Bronchial epithelial cell (primary cell): ENCODE measurements at places on chromosomes 3 and 15.
A peak's percentile ranks its signal among the peaks of the same experiment; 100 is the strongest.

- no peak for DNase-seq
These were observed 73.3 kb downstream of the NSMCE3 start for GRCh38 chr15:29196290-29196689.

DNA sequence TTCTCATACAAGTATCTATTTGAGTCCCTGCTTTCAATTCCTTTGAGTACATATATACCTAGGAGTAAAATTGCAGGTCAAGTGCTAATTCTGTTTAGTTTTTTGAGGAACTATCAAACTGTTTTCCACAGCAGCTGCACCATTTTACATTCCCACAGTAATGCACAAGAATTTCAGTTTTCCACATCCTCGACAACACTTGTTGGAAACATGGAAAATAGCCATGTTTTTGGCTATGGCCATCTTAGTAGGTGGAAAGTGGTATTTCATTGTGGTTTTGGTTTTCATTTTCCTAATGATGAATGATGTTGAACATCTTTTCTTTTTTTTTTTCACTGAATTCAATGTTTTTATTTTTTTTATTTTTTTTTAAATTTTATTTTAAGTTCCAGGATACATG lies 44.4 kb upstream of the TNFAIP8L3 start:
- DNase-seq, result no peak

DNA sequence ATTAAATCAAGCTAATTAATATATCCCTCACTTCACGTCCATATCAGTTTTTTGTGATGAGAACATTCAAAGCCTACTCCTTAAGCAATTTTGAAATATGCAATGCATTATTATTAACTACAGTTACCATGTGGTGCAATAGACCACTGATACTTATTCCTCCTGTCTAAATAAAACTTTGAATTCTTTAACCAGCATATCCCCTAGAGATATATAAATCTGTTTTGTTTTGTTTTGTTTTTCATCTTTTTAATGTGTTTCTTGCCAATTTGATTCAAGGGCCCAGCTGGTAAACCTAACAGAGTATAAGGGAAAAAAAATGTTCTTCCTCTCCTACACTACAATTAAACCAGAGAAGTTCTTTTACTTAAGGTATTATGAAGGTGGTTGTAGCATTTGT lies 524.2 kb downstream of the NAALADL2 start:
- DNase-seq, result no peak

DNA sequence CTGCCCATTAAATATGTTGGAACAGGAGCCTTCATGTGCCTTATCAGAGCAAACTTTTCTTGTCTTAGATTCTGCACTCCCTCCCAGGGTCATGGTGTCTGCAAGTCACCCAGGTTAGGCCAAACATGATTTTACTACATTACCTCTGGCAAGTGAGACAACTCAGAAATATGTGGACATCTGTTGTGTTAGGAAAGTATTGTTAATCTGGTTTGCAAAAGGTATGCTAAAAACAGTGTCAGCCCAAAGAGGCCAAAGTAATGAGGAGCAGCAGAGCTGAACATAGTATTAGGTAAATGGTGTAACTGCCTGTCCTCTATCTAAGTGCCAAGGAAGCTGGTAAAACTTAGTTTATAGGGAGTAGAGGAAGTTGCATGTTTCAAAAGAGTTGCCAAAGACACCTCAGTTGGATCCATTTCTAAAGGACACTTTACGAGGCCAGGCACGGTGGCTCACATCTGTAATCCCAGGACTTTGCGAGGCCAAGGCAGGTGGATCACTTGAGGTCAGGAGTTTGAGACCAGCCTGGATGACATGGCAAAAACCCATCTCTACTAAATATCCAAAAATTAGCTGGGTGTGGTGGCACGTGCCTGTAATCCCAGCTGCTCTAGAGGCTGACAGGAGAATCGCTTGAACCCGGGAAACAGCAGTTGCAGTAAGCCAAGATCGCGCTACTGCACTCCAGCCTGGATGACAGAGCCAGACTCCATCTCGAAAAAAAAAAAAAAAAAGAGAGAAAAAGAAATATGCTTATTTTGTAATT lies 22.5 kb upstream of the PPIB start:
- no peak for DNase-seq

- peak; percentile 61 for DNase-seq
These were observed at the start of gene PLA2G4E for GRCh38 chr15:42020713-42021273. Gene PLA2G4E, minus strand, starts transcription at chr15:42021042. Its CDS starts 12 bp downstream, at chr15:42021030.

- no peak for DNase-seq
These were observed 38.1 kb downstream of the TLE3 start for GRCh38 chr15:70059476-70060213.

DNA sequence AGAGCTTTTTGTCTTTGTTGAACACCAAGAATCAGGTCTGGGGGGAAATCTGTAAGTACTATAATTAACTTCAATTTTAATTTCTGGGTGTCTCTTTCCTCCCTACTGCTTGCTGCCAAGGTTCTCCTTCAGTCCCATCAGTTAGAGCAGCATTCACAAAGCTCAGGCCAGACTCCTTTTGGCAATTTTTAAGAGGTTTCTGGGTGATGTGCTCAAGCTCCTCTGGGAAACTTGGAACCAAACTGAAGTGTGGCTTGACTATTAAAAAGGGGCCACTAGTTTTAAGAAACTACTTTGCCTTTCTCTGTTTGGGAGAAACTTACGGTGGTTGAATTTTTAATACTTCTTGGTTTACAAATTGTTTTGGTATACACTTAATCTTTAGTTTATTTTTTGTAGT lies 227.7 kb upstream of the SOX2 start:
- DNase-seq, result no peak

DNA sequence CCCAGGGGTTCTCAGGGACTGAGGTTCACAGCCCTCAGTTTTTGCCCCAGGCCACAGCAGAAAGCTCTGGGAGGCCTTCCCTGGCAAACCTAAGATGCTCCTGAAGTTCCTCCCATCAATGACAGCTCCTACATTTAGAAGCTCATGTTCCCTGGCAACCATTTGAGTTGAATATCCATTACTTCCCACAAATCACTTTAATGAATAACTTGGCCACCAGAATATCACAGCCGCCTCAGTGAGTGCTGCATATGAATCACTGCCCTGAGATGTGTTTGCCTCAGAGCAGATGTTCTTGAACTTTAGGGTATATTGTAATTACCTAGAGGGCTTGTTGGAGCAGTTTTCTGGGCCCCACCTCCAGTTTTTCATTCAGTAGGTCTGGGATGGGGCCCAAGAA lies 27.4 kb downstream of the SLCO2A1 start:
- no peak for DNase-seq

- DNase-seq, result no peak
These were observed 167.8 kb upstream of the CCDC54 start for GRCh38 chr3:107209302-107209990.

DNA sequence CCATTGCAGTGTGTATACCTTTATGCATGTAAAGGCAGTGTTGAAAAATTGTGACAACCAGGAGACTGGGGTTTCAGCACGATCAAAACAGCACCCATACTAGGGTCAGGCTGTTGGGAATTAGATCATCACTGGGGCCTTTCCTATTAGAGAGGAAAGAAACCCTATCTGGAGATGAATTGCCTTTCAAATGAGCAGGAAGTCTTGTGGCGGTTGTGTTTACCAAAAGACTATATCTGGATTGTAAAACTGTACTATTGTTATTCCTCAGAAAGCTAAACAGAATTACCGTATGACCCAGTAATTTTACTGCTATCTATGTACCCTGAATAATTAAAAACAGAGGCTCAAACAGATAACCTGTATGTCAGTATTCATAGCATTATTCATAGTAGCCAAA lies 10.1 kb downstream of the UBE2E1 start:
- DNase-seq, result no peak

DNA sequence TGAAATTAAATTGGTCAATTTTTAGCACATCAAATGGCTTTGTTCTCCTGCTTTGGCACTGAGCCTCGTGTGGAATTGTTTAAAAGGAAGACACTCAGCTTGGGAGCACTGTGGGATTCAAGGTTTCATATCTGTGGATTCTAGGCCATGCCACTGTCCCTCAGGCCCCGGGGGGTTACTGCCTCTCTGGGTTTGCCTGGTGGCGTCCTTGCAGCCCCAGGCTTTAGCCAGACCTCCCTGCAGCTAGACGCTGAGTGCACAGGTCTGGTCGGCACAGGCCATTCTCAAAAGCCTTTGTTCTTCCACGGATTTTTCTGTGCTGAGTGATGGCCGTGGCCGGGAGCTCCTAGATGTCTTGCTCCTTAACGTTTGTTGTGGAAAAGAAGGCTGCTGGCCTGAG lies 76.2 kb downstream of the CACNA2D3 start:
- no peak for DNase-seq

DNA sequence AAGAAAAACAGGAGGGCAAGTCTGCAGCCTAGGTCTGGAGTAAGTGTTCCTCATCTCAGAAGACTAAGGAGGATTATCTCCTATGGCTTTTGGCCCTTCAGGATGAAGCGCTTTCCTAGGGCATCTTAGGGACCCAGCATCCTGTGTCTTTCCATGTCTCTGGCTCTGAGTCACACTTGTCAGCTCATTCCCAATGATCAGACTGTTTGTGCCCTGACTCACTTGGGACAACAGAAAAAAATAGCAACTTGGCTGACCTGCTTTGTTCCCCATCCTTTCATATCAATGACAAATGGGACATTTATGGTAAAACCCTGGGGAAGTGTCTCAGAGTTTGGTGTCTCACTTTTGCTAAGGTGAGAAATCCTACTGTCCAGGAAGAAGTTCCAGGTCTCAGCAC lies 76.2 kb upstream of the OXTR start:
- peak; percentile 71 for DNase-seq

DNA sequence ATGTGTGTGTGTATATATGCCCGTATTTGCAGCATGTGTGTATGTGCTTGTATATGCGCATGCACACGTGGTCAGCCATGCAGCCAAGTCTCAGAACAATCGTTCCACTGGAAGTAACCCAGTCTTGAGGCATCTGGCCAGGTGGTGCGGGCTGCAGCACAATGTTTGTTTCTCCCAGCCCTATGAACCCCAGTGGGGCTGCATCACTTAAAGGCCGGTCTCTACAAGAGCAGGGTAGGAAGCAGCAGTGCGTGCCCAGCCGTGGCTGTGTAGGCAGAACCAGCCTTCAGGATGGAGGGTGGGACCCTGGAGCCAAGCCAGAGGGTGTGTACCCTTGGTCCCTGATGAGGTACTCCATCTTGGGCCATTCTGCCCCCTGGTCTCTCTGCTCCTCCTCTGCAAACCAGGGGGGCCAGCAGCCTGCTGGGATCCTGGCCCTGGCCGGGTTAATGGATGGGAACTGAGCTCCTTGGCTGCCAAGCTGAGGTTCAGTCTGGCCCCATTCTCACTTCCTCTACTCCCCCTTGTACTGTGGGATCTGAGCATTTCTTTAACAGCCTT lies 11.8 kb downstream of the KLF13 start:
- no peak for DNase-seq

DNA sequence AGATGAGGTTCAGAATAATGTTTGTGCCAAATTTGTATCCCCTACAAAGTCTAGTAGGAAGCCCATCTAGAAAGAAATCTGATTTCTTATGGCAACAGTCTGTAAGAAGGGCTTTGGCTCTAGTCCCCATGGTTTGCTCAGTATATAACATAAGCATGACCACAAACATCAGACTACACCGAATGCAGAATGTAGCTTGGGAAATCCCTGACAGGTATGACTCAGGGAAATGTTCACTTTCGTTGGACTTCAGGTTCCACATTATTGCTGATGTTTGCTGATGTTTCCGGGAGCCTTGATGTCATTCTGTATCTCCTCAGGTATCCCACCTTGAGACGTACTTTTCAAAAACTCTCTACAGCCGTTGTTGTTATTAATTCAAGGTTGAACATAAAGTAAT lies 304.4 kb upstream of the TGFBR2 start:
- peak; percentile 84 for DNase-seq

- DNase-seq, result peak; percentile 67
These were observed 43.9 kb upstream of the PARP14 start for GRCh38 chr3:122636697-122637096.

GRCh38 chr15:86915811-86916331 lies 836.2 kb downstream of the AGBL1 start:
- DNase-seq, result peak; percentile 40

DNA sequence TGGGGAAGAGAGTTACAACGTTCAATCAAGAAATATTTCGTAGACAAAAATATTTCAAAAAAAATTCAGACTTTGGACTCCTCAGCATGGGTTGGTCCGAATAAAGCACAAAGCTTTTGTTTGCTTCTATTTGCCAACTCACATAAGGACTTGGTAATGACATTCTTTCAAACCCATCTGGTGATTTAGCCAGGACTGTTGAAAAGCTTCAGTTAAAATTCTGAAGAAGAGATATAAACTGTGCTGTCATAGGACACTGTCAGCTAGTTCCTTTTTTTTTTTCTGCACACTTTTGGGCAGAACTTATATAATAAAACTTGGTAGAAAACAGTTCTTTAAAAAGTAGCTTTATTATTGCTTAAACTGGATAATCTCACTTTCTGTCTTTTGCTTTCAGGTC lies 660.8 kb upstream of the SGO1 start:
- DNase-seq, result no peak

GRCh38 chr3:155554777-155555451 lies 190.0 kb downstream of the PLCH1 start:
- DNase-seq, result peak; percentile 17

DNA sequence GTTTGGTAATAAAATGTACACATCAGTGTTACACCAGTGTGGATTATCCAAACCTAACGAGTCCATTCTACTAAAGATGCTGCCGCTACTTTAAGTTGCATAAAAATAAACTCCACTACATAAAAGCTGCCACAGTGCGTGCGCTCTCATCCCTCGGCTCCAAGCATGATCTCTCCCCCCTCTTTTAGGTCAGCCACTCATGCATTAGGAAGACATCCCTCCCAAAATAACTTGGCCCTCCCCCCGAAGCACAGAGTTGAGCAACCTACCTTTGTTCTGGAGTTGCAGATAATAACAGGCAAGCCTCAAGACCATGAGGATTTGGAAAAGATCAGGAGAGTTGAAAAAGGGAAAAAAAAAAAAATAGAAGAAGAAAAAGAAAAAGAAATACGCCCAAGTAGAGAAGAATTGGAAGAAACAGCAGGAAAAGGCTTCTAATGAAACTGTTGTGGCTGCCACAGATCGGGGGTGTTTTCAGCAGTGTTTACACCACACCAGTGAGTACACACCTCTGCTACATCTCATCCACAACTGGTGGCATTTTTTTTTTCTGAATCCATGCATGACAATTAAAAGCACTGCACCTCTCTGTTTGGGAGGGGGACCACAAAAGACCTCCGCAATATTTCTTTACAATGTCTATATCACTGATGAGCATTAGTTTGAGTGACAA lies 339.2 kb downstream of the FOXP1 start:
- DNase-seq, result no peak

- peak; percentile 84 for DNase-seq
These were observed 100.0 kb downstream of the PCCB start for GRCh38 chr3:136350132-136350531.

GRCh38 chr3:170738766-170739165 lies 131.2 kb downstream of the RPL22L1 start:
- no peak for DNase-seq

DNA sequence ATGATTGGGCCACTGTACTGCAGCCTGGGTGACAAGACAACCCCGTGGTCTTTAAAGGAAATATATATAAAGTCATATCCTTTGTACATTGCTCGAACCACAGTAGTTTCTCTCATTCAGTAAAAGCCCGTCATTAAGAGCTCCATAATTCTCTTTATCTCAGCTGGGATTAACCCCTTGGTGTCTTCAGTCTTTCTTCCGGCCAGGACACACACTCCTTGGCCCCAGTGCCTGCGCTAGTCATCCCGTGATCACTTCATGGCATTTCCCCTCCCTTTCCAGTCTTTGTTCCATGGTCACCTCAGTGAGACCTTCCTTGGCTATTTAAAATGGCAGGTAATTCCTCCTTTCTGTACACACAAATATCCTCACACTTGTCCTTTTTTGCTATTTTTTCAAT lies 3.3 kb downstream of the RPL35A start:
- DNase-seq, result no peak
